Karpas-422 (cell line): ENCODE measurements at places on chromosomes 16 and 17.

GRCh38 chr17:36193216-36193775, 3.3 kb downstream of the CCL3L1 start:
- peak; percentile 37 for DNase-seq

DNA sequence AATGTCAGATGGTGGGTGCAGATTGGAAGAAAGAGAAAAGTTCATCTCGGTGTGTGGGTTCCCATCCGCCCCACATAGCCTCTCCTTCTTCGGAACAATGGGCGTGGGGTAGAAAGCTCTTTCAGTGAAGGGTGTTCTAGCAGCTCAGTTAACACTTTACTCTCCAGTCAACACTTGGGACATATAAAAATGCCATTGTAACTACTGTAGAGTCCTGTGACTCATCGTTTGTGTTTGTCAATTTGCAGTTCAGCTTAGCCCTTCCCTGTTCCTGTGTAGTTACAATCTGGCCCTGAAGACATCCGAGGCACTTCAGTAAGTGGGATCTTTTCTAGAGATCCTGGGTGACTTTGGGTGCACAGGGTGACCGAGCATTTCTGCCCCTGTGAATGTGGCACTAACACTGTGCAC, 11.5 kb upstream of the CLEC18C start:
- no peak for DNase-seq

- peak; percentile 56 for DNase-seq
These were observed 391.4 kb downstream of the NPIPA8 start for GRCh38 chr16:17945080-17945601.

- no peak for DNase-seq
These were observed 62.5 kb downstream of the ABCA8 start for GRCh38 chr17:68892658-68893057.

- no peak for DNase-seq
These were observed 426.6 kb upstream of the CDH11 start for GRCh38 chr16:65548470-65548869.

DNA sequence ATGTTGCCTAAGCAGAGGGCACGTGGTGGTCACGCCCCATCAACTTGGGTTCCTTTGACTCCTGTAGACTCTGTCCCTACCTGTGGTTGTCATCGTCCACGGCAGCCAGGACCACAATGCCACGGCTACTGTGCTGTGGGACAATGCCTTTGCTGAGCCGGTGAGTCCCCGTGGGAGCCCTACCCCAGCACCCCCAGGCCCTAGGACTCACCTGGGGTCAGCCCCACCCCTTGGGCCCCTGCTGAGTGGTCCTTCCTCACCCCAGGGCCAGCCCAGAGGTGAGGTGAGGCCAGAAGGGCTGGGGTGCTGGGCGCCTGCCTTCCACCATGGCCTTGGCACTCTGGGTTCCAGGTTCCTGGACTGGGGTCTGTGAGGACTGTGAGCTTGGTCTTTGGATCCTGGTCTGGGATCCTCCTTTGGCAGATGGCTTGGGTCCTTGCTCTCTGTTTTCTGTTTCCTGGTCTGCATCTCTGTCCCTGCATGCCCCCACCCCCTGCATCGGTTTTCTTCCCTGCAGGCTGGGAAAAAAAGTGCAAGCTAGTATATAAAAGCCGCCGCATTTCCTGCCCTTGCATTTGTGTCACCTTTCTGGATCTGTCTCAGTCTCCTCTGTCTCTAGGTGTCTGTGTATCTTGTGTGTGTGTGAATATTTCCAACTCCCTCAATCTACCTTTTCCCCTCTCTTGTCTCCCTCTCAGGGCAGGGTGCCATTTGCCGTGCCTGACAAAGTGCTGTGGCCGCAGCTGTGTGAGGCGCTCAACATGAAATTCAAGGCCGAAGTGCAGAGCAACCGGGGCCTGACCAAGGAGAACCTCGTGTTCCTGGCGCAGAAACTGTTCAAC, 17.5 kb downstream of the STAT5A start:
- no peak for DNase-seq

- DNase-seq: no peak
These were observed at the start of gene PHLPP2 for GRCh38 chr16:71724320-71724751. Gene PHLPP2 (minus strand): TSS chr16:71724701. CDS start chr16:71714795, 9,906 bp downstream.

DNA sequence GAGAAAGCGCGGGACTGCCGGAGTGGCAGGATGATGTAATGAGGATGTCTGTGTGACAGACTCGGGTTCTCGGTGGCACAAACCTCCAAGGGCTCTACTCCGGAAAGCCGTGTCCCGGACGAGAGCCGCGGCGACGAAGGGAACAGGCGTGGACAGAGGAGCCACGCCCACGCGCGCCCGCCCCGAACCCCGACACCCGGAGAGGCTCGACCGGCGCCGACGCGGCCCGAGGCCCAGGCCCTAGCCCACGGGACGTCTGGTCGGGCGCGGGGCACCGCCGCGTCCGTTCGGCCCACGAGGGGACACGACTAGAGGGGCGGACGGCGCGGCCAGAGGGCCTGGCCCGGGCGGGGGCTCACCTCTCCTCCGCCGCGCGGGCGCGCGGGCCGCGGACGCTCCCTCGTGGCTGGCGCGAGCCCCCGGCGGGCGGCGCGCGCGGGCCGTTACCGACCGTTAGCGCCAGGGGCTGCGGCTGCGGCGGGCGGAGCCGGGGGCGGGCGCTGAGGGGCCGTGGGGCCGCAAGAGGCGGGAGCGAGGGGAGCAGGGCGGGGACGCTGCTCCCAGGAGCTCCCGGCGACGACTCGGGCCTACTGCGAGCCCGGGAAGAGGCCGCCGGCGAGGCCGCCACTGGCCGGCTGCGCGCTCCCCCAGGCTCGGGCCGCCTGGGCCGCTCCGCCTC, 2.1 kb upstream of the IRX5 start:
- peak; percentile 69 for DNase-seq

- DNase-seq: no peak
These were observed 11.6 kb downstream of the KRT33A start for GRCh38 chr17:41338961-41339485.

DNA sequence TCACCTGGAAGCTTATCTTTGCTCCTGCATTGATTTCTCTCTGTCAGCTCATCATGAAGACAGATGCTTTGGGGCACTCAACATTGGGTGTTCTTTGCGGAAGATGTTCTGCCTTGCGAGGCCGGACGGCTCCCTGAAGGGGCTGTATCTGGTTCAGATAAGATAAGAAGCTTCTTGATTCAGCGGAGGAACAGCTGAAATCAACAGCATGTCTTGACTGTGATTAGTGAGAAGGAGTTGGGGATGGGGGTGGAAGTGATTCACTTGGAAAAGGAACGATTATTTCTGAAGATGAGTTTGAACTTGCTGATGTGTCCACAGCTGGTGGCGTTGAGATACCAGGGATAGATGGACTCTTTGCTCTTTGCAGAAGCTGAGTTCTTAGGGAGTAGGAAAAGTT, 126.9 kb upstream of the WSCD1 start:
- no peak for DNase-seq

DNA sequence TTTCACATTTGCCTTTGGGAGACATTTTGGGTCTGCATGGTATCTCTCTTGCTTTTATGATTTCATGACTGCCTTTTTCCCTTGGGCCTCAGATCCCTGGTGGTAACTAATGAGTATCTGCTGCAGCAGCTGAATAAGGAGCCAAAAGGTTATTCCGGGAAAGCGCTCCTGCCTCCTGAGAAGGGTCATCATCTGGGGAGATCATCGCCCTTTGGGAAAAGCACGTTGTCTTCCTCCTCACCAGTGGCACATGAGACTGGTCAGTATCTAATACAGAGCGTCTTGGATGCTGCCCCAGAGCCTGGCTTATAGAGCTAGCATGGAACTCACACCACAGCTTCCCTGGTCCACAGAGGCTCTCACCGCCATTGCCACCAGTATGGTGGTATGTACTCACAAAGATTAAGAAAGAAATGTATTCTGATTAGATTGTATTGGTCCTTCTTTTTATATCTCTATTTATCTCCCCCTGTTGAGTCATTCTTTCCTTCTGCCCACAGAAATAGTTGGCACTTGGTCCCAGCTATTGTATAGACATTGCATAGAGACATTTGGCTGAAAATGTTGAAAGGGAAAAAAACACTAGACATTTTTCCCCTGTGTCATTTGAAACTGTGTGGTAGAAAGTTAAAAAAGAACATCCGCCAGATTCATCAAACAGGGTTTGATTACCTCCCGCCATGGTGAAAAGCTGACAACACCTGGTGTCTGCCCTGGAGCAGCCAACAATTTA, 8.4 kb downstream of the TPPP3 start:
- no peak for DNase-seq

- no peak for DNase-seq
These were observed 31.3 kb upstream of the MRPS23 start for GRCh38 chr17:57881143-57881542.

DNA sequence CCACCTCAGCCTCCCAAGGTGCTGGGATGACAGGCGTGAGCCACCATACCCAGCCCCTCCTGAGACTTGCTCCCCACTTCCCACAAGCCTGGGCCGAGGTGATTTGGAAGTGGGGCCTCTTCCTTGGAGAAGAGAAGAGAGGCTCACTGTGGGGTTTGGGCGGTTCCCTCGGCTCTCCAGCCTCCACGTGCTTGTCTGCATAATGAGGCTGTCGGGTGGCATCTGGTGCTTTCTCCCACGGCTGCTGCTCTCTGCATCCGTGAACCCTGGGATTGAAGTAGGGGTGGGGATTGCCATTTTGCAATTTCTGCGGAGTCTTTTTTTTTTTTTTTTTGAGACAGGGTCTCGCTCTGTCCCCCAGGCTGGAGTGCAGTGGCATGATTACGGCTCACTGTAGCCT, 101.4 kb downstream of the RAP1GAP2 start:
- DNase-seq: no peak

- no peak for DNase-seq
These were observed 78.2 kb downstream of the AMFR start for GRCh38 chr16:56347166-56347565.

- peak; percentile 99 for DNase-seq
These were observed at the start of the genes FTO and RPGRIP1L for GRCh38 chr16:53703590-53704444. Gene FTO (plus strand): TSS chr16:53704156. Gene RPGRIP1L (minus strand): TSS chr16:53703859. CDS start chr16:53700723, 3,136 bp downstream.

- DNase-seq: no peak
These were observed 6.5 kb downstream of the FMNL1 start for GRCh38 chr17:45227926-45228762.

DNA sequence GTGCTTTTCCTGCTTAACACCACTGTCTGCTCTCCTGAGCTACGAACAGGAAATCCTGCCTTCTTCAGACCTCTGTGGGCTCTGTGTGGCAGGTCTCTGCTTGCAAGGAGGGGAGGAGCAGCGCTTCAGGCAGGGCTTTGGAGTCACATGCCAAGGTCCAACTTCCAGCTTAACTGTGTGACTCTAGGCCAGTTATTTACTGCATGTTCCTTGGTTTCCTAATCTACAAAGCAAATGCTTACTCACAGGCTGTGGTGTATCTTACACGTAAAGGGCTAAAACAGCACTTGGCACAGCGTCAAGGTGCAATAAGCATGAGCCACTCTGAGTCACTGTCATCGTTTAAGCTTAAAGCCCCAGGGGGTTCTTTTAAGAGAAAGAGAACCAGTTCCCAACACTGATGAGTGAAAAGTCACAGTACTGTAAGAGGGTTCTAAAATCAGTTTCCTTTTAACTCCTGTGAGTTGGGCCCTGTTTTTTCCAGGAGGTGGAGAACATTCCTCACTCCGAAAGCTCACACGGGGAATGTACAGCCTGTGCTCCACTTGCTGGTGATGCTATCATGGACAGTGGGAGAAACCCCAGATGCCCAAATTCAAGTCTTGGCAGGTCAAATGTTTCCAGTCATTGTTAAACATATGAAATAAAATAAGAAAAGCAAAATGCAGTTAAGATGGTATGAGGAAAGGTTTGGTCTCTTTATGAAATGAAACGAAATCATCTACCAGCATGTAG, 54.1 kb upstream of the BCAR1 start:
- peak; percentile 82 for DNase-seq

GRCh38 chr17:40130352-40131042, 8.7 kb downstream of the MSL1 start:
- no peak for DNase-seq

DNA sequence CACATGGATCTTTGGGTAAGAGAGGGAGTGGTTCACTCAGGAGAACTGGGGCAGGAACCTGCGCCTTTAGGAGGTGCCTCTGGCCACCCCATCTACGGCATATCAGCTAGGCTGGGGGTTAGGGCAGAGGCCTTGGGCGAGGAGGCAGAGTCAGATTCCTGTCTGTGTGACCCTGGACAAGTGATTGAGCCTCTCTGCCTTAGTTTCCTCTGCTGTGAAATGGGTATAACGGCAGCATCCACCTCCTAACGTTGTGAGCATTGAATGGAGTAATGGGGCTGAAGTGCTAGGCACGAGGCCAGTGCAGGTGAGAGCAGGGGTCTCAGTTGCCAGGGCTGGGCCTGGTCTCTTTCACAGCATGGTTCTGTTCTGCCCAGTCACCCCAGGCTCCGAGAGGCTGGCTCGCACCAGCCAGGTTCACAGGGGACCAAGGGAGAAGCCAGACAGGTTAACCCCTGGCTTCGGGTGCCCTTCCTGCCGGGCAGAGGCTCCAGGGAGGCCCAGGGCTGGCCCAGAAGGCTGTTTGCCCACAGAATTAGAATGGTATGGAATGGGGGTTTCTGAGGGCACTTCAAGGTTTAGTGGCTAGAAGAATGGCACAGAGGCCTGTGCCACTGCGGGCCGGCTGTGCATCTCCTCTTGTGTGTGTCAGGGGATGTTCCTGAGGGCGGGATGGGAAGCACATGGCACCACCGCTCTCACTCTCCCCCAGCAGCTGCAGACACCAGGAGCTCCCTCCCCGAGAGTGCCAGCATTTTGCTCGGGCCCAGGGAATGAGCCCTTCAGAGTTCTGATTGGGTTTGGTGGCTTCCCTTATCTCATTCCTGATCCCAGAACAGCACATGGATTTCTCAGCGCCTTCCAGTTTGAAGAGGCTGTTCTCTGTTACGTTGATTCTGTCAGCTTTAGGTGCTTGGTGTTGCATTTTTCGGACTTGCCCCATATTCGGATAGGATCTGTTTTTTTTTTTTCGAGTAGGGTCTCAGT, 23.8 kb downstream of the UNC13D start:
- no peak for DNase-seq

- DNase-seq: no peak
These were observed 13.8 kb downstream of the SIAH1 start for GRCh38 chr16:48371393-48371780.

DNA sequence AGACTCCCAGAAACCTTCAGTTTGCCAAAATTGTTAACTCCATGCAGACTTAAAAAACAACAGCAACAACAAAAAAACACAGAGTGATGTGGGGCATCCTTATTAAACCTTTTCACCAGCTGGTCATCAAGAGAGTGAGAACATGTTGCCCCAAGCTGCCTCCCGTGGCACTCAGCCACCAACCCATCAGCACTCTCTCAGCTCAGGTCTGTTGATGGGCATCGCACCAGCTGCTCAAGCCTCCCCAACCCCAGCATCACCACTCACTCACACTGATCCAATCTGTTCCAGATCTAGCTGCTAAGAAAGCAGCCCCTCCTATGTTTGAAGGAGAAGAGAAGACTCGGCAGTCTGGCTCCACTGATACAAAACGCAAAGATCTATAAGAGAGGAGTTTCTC, 46.8 kb downstream of the SLC39A11 start:
- DNase-seq: no peak

GRCh38 chr16:86761111-86762031, 183.0 kb downstream of the FOXL1 start:
- DNase-seq: peak; percentile 82
